ENCODE measurements at places on chromosomes 1 and 21.

- no peak for DNase-seq
These were observed 7.7 kb downstream of the ZBTB17 start for GRCh38 chr1:15968172-15968571.

DNA sequence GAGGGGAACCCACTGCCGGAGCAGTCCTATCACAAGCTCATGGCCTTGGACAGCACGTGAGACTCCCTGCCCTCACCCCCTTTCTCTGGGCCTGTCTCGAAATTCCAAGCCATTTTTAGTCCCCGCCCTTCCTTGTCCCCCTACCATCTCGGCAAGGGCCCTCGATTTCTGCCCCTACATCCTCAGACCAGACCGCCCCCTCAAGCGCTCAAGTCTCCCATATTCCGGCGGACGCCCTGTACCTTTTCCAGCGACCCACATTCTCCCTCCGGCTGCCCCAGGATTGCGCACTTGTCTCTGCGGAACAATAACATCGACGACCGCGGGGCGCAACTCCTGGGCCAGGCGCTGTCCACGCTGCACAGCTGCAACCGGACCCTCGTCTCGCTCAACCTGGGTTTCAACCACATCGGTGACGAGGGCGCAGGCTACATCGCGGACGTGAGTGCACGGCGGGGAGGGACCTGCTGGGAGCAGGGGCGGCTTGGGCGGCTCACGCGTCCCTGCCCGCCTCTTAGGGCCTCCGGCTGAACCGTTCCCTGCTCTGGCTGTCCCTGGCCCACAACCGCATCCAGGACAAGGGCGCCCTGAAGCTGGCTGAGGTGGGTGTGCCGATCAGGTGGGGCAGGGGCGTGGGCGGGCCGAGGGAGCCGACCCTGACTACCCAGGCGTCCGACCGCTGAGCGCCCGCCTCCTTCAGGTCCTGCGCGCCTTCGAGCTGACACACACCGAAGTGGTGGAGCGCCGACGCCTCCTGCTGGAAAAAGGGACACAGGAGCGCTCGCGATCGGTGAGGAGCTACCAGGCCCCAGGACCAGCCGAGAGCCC lies 7.0 kb downstream of the LRRC71 start:
- peak; percentile 71 for DNase-seq

DNA sequence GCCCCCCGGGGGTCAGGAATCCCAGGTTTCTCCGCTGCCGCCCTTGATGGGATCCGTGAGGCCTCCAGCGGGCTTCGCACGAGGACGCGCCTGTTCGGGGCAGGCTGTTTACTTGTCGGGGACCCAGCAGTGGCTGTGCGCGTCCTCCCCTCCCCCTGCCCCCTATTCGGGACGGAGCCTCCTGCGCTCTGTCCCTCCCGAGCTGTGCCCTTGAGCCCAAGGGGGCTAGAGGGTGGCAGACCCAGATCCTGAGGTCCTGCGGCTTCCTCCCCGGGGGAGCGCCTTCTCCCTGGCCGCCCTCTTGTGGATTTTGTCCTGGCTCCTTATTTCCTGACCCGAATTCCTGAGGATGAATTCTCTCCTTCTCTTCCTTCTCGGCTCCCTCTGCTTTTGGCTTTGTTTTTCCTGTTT lies 38.4 kb downstream of the PIK3CD start:
- peak; percentile 46 for DNase-seq

DNA sequence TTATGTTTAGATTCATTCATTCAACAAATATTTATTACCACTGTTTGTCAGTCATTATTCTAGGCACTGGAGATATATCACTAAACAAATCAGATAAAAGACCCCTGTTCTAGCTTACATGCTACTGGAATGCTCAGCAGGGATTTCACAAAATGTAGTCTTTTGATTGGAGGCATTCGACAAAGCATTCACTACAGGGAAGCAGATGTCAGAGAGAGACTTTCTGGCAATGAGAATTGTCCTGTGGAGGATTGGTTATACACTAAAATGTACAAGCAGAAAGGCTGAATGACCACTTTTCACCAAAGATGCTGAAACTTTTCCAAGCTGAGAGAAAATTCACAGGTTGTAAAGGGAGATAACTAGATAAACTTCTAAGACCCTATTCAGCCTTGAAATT lies 57.7 kb downstream of the SCMH1 start:
- DNase-seq: no peak

DNA sequence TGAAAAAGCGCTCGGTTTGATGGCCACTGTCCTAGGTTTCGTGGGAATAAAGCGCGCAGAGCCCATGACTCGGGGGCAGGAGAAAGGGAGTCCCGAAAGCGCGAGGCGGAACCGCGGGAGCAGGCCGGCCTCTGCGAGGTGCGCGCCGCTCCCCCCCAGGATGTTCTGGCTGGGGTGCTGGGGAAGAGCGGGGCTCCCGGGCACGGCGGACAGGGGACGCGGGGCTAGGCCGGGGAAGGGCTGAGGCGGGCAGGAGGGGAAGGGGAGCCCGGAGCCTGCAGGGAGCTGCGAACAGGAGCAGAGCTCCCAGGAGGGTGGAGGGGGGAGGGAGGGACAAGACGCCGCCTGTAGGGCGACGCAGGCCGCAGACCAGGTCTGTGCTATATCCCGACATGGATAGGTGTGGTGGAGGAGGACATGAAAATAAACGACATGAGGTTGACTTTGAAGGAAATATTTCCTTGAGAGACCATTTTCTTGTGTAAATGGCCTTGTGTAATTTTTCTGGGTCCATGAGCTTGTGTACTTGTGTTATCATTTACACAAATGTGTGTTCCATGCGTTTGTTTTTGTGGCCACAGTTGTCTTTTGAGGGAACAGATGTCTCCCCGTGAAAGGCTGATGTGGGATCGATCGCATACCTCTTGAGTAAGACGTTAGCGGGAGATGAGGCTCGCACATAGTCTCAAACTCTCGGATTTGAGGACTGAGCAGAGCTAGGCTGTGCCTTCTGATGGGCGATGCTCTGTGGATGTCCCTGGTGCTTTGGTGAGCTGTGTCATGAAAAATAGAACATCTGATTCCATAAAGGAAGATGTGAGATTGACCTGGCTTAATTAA lies 1.3 kb downstream of the PCNT start:
- DNase-seq: peak; percentile 30

GRCh38 chr1:246459221-246459620 lies 47.9 kb downstream of the SMYD3 start:
- no peak for DNase-seq

DNA sequence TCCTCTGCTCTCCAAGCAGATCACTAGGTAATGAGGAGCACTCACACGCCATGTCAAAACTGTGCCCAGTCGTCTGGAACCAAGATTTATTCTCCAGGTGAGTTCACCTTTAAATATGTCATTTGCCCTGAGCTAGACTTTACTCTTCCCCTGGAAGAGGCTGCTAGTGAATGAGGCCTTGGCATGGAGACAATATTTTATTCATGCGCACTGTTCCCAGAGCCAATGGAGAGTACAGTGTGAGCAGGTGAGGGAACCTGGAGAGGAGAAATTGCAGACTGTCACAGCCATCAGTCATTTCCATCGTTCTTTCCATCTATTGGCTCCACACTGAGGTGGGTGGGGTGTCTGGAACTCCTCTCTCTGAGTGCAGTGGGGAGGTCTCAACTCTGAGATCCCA lies 333.6 kb downstream of the KCNH1 start:
- no peak for DNase-seq
